ENCODE measurements at places on chromosomes 2 and 18.

GRCh38 chr2:15243762-15244161 lies 317.4 kb downstream of the NBAS start:
- peak; percentile 78 for DNase-seq

GRCh38 chr2:157782057-157782845 lies 93.9 kb downstream of the ACVR1 start:
- DNase-seq = no peak

DNA sequence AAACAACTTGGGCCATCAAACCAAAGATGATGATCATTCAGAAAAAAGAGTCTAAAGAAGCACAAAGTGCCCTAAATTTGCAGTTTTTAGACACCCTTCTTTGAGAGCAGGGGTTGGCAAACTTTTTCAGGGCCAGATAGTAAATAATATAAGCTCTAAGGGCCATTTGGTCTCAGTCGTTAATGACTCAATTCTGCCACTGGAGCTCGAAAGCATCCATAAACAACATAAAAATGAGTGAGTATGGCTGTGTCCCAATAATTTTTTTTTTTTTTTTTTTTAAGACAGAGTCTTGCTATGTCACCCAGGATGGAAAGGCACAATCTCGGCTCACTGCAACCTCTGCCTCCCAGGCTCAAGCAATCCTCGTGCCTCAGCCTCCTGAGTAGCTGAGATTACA lies 152.3 kb downstream of the DTNB start:
- no peak for DNase-seq

DNA sequence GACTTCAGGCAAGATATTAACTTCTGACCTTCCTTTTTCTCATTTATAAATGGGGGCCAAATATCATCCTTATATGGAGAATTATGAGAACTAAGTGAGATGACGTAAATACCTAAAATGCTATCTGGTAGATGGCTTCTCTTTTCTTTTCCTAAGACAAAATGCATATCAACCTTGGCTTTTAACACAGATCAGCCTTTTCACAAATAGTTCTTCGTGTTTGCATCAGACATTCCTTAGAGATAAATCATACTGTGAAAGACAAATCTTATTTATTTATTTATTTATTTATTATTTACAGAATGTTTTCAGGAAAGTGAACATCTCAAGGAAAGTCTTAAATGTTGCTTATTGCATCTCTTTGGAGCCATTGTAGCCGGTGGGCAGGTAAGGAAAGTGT lies 62.8 kb downstream of the NBEAL1 start:
- no peak for DNase-seq

- no peak for DNase-seq
Measured at GRCh38 chr18:28183418-28184078, 6.6 kb upstream of the CDH2 start.

GRCh38 chr18:23629444-23629946 lies 33.2 kb downstream of the ANKRD29 start:
- DNase-seq = no peak

DNA sequence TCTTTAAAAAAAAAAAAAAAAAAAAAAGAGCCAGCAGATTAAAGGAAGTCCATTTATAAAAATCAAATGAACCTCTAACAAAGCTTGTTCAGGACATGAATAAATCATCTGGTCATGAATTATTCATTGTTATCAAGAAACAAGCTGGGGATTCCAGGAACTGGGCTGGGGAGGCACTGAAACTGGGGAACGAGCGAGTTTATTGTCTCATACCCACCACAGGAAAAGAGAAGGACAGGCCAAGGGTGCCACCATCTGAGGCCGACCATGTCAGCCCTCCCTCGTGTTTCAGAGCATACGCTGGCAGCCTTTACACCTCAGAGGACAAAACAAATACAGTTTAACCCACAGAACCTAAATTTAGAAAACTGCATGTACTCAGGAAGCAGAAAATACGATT lies 164.2 kb downstream of the VWC2L start:
- no peak for DNase-seq

- no peak for DNase-seq
Measured at GRCh38 chr2:178886006-178886405, 78.8 kb upstream of the TTN start.

DNA sequence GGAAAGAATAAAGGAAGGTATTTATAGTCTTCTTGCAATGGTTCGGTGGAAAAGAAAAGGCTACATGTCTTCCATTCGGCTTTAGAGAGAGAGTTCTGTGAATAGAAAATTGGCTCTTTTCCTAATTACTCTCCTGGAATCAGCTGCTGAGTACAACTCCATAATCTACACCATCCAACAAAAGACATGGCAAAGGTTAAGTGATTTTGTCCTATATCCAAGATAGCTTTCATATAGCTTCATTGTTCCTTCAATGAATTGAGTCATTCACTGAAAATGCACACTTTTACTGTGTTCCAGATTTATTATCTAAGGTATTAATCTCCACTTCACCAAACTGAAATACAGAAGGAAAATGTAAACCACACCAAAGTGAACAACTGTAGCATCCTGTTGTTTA lies 514.5 kb downstream of the LRRTM4 start:
- DNase-seq = no peak

GRCh38 chr2:31188131-31188530 lies 29.2 kb downstream of the CAPN14 start:
- DNase-seq = no peak

DNA sequence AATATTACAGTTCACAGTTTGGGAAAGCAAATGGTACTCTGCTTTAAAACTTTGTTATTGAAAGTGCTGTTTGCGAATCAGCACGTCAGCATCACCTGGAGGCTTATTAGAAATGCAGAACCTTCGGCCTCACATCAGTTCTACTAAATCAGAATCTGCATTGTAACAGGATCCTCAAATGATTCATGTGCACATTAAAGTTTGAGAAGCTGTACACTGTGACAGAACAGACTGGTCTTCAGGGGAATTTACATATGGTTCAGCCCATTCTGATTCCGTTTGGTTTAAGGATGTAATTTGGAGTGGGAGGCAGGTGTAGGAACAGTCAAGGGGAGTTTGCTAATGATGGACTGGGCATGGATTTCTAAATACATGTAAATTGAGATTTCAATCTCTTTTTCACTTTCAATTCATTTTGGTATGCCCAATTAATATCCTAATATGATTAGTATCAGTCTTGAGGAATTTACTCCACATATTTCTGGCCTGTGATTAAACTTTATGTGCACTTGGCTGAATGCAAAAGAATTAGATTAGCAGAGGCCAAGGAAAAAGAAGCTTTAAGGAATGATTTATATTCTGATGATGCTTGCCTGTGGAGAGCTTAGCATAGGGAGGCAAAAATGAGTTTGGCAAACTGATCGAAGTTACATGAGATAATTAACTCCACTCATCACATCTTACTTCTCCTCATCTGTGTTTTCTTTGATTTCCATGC lies 248.8 kb downstream of the XIRP2 start:
- no peak for DNase-seq

DNA sequence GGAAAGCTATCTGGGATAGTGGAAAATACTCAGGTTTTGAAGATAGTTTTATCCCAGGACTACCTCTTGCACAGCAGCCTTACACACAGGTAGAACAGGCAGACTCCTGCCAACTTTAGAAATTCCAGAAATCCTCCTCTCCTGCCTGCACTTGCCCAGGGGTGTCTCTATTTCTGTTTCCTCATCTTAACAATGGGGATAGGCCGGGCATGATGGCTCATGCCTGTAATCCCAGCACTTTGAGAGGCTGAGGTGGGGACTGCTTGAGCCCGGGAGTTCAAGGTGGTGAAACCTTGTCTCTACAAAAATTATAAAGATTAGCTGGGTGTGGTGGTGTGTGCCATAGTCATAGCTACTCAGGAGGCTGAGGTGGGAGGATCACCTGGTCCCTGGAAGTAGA lies 117.0 kb upstream of the ARL5A start:
- DNase-seq = no peak

DNA sequence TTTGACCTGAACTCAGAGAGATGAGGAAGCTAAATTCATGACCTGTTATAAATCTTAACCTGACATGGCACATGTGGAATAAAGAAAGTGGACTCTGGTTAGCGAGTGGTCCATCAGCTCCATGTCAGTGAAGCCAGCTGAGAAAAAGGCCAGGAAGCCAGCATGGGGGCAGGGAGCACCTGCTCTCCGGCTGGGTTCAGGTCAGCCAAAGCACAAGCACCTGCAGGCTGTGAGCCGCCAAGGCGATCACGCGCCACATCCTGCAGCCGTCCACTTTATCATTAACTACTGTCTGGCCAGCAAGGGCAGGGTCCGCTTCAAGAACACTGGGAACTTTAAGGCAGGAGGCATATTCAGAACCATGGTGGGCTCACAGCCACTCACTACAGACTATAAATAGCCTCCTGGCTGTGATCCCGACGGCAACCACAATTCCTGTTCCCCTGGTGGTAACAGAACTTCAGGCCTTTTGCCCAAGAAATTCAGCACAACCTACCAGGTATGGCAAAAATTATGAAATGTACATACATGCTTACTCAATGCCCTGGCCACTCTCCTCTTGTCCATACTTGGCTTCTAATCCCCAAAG lies 35.5 kb downstream of the ACVR1 start:
- no peak for DNase-seq

DNA sequence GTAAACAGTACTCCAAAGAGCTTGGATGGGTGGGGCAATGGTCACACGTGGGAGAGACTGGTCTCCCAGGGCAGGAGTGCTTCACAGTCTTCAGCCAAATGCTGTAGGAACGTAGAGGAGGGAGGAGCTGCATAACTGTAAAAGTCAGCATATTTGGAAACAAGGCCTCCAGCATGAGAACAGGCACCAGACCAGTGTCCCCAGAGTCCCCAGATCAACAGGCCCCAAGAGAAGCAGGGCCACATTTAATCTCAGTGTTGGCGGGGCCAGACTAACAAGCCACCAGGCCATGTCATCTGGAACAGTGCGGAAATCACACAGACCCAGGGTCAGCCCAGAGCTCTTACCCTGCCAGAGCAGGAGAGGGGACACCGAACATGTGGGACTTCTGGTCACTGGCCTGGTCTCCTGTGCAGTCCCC lies 63.2 kb downstream of the ADCY3 start:
- no peak for DNase-seq

- DNase-seq = no peak
Measured at GRCh38 chr18:22667156-22667555, 249.4 kb upstream of the CTAGE1 start.

GRCh38 chr2:150247481-150247880 lies 240.0 kb downstream of the RND3 start:
- DNase-seq = no peak

DNA sequence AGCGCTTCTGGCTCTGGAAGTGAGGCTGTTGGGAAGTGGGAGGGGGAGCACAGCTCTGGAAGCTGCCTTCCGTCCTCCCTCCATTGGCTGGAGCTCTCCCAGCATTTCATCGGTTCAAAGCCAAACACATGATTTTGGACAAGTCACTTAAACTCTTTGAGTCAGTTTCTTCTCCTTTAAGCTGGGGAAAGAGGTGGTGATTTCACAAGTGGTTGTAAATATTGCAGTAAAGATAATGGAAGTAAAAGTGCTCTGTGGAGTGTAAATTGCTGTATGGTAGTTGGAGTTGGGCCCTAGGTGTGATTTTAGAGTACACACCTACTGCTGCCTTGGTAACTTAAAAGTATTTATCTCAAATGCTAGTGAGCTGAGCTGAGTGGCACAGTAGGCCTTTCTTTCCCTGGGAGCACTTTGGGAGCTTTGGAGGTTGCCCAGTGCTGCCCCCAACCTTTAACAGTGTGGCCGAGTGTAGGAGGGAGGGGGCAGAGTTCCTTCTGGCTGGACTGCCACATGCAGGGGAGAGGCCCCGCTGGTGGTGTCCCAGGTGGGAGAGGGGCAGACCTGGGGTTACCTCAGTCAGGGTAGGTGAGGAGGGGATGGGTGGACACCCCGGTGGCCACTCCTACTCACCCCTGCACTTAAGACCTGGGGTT lies 54.7 kb downstream of the ASAP2 start:
- DNase-seq = no peak

DNA sequence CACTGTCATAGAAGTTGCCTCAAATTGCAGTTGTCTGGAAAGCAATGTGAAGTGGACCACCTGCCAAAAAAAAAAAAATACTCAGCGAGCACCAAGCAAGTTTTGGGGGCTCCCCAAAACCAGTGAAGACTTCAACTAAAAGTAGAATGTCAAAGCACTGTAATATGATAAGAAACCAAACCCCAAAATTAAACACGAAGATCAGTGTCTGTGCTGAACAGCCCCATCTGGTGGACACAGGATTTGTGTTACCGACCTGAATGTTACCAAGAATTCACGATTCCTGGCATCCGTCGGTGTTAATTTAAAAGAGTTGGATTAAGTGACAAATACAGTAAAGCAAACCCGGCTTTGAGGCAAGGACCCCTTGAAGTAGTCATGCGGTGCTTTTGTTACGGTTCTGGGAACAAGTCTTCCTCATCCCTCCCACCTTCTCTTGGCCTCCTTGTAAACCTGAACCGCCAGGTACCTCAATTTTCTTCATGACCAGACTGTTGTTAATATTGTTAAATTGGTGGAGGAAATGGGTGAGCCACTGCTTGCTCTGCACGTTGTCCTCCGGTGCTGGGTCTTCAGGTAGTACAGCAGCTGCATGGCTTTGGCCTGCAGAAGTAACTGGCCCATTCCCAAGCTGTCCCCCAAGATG lies 31.3 kb upstream of the SSB start:
- peak; percentile 31 for DNase-seq

GRCh38 chr2:20868377-20868776 lies 45.5 kb upstream of the LDAH start:
- DNase-seq = no peak

GRCh38 chr2:5696945-5697521 lies 4.8 kb downstream of the SOX11 start:
- DNase-seq = peak; percentile 79

GRCh38 chr2:191797942-191798876 lies 48.7 kb downstream of the CAVIN2 start:
- DNase-seq = no peak

DNA sequence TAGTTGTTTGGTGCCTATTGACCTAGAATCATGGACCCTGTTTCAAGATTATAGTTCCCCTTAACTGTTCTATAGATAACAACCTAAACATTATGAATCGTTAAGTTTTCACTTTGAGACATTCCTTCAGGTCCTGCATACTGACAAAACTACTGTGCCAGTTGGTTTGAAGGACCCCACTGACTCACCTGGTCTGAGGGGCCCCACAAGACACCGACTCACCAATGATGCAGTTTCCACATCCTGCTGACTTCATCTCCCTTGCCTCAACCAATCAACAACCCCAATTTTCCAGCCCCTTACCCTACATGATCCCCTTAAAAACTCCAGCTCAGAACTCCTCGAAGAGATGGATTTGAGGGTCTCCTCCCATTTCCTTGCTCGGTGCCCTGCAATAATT lies 89.6 kb upstream of the CCDC141 start:
- no peak for DNase-seq

GRCh38 chr2:219645631-219646527 lies 18.4 kb downstream of the SLC4A3 start:
- peak; percentile 11 for DNase-seq
